SJCRH30 (cell line): ENCODE measurements at places on chromosomes 1 and 21.

DNA sequence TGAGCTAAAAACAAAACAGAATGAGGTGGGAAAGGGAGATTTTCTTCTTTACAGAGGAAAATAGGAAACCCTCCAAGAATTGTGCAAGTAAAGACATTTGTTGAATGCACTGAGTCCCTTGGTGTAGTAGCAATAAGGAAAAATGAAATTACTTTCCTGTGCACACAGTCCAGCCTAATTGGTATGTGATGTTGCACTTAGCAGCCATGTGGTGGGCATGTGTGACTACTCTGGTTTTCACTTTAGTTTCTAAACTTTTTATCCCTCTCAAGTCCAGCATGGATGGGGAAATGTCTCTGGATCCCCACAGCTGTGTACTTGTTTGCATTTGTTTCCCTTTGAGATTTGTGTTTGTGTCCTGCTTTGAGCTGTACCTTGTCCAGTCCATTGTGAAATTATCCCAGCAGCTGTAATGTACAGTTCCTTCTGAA, 7.1 kb upstream of the AGO3 start:
- no peak for DNase-seq

DNA sequence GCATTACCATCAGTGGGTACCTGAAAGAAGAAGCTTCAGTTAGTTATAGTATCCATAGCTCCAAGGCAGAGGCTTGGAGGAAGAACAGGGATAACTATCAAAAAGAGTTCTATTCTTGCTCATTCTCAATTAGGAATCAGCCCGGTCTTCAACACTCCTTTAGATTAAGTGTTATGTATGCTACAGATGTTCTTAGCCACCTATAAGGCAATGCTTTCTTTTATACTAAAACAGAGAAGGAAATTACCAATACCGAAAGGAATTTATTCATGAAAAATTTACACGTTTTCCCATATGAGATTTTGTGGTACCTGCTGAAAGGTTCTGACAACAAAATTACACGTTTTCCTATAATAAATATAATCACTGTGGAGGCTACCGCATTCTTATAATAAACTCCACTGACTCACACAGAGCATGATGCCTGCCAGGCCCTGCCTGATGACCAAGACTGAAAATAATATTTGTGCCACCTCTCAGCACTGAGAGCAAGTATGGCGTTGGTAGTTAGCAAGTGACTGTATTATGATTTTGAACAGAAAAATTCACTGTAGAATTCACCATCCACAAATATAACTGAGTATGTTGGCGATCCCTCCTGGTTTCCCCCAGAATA, 58.3 kb downstream of the APP start:
- DNase-seq, result no peak

DNA sequence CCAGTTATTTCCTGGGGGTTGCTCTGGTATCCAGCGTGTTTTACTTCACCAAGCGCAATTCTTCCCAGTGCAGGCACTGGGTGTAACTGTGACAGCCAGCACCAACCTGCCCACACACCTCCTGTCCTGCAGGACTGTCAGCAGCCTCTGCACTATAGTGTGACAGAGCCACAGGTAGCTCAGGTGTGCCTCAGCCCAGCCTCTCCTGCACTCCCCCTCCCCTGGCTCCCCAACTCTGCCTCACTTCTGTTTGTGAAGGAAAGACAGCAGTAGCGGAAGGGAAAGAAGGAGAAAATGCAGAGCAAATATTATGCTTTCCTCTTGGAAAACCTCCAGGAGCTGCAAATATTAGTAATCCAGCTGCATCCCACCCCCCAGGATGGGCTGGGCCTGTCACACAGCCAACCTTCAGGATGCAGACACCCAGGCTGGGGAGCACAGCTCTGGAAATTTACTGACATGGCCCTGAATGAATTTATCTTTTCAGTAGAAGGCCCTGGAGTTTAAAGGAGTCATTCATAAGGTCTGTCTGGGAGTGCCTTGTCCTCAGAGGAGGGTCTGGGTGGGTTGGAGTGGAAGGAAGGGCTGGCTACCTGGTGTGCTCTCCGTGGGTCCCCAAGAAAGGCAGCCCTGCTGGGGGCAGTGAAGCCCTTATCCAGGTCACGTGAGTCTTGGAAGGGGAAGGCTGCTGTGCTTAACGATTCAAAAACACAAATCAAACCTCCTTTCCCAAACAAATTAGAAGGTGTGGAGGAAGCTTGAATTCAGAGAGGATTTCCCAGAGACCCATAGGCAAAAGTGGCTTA, 20.9 kb downstream of the CAPN2 start:
- DNase-seq, result no peak

DNA sequence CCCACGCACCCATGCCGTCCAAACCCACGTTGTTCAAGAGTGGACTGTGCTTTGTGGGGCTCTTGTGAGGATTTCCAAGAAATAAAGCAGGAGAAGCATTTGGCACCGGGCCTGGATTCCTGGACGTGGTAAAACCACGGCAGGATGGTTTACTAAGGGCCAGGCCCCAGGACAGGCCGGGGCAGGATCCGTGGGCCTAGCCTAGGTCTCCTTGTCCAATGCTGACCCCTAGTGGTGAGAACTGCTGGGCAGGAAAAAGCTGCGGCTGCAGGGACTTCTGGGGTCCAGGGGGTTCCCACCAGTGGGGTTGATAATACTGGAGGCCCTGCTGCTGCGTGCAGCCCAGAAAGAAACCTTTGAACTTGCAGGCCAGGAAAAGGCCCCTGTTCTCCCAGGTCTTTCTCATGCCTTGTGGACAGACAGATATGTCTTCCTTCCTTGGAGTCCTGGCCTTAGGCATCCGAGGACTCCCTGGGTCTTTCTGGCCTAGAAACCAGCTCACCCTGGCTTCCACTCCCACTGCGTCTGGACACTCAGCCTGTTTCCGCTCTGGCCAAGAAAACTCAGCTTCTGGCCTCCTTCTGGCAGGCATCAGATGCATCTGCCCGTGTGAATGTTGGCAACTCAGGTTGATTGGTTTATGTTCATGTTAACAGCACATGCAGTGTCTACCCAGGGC, 106.9 kb upstream of the TMEM51 start:
- DNase-seq, result peak; percentile 85

- DNase-seq, result no peak
Observed at GRCh38 chr1:38117444-38117887, 70.9 kb upstream of the POU3F1 start.

DNA sequence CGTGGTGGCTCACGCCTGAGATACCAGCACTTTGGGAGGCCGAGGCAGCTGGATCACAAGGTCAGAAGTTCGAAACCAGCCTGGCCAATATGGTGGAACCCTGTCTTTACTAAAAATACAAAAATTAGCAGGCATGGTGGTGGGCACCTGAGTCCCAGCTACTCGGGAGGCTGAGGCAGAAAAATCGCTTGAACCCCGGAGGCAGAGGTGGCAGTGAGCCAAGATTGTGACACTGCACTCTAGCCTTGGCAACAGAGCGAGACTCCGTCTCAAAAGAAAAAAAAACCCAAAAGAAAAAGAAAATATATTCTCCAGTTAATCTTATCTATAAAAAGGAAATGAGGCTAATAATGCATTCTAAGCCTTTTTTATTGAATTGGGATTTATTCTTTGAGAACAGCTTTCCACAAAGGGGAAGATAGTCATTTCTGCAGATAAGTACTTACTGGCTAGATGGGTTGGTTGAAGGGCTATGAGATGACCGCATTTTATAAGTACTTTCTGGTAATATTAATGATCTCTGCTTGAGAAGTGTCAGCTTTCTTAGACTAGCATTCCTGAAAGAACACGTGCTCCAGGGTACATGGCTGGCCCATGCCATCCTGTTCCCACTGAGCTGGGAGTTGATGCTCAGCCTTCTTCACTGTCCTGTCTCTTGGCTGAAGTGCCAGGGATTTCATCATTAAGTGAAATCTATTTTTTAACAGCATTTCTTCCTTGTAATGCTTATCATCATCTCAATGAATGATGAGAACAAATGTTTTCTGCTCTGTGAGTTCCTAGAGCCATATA, 57.9 kb downstream of the SASS6 start:
- DNase-seq, result no peak

DNA sequence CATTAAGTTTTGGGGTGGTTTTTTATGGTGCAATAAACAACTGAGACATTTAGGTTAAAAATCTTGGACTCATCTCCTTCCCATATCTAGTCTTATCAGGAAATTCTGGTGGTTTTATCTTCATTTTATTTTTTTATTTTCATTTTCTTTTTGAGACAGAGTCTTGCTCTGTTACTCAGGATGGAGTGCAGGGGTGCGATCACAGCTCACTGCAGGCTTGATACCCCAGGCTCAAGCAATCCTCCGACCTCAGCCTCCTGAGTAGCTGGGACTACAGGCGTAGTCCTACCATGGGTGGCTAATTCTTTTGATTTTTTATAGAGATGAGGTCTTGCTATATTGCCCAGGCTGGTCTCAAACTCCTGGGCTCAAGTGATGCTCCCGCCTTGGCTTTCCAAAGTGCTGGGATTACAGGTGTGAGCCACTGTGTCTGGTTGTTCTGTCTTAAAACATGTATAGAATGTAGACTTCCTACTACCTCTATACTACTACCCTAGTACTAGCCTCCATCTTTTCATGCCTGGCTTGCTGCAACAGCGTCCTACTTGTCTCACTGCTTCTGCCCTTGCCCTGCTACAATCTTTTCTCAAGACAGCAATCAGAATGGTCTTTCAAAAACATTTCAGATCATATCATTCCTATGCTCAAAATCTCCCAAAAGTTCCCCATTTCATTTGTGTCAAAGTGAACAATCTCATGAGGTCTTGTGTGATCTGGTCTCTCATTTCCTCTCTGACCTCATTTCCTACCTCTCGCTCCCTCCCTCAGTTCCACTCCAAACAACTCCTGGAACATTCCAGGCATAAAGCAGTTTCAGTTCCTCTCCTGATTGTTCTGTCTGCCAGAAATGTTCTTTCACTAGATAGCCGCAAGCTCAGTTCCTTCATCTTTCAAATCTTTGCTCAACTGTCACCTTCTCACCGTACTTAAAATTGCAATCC, 5.9 kb upstream of the FCGR2A start:
- DNase-seq, result no peak

GRCh38 chr1:2982615-2983318, 38.5 kb upstream of the ACTRT2 start:
- DNase-seq, result no peak

GRCh38 chr1:34013136-34013535, 149.3 kb downstream of the HMGB4 start:
- no peak for DNase-seq

- DNase-seq, result no peak
Observed at GRCh38 chr1:64884261-64885040, 81.9 kb downstream of the JAK1 start.
